Activated CD8-positive, alpha-beta memory T cell treated with anti-CD3 and anti-CD28 coated beads for 1 hour (primary cell): ENCODE measurements at places on chromosomes 7 and 10.

GRCh38 chr7:520503-521161 lies 986 bp upstream of the PDGFA start:
- no peak for DNase-seq

DNA sequence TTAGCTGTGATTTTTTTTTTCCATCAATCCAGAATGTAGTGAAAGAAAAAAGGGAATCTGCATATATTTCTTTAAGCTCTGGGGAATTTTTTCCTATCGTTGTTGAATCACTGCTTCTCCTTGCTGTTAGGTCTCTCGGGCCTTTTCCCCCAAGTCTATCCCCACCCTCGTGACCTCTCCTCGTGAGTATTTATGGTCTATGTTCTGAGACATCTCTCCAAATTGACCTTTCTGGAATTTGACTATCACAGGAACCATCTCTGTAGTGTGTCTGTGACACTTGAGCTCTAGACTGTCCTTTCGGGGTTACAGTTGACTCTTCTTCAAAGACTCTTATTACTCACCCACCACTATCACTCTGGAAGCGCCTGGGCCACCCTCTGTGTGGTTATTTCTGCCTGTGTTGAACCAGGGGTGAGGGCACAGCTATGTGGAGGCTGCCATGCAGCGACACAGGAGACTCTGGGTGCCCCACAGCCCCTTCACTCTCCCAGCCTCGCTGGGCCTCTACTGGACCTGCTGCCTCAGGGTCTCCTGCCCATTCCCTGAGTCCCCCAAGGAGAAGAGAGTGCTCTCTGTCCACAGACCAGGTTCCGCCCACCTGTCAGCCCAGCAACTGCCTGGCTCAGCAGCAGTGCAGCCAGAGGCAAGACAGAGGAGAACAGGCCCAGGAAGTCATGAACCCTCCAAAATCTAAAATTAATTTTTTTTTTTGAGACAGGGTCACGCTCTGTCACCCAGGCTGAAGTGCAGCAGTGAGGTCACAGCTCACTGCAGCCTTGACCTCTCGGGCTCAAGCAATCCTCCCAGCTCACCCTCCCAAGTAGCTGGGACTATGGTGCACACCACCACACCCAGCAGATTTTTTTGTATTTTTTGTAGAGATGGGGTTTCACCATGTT lies 45.7 kb upstream of the PTPRN2 start:
- DNase-seq, result no peak

- DNase-seq, result no peak
Observed at GRCh38 chr10:106795619-106796018, 368.9 kb downstream of the SORCS1 start.

DNA sequence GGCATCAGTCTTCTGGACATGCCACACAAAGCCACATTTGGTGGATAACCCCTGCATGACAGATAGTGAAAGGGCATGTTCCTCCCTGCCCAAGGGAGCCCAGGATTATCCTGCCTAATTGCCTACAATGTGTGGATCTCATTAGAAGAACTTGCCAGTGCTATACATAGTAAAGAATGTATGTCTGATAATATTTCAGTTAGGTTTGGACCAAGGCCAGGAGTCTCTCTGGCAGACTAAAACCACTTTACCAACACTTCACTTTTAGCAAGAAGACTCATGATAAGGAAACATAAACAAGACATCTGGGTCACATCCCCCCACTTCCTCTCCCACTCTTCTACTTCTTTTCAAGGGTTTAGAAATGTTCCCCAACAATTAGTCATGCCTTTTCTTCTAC lies 196.7 kb downstream of the MTERF1 start:
- no peak for DNase-seq

GRCh38 chr10:91562839-91563581 lies 69.9 kb downstream of the PPP1R3C start:
- DNase-seq, result no peak

DNA sequence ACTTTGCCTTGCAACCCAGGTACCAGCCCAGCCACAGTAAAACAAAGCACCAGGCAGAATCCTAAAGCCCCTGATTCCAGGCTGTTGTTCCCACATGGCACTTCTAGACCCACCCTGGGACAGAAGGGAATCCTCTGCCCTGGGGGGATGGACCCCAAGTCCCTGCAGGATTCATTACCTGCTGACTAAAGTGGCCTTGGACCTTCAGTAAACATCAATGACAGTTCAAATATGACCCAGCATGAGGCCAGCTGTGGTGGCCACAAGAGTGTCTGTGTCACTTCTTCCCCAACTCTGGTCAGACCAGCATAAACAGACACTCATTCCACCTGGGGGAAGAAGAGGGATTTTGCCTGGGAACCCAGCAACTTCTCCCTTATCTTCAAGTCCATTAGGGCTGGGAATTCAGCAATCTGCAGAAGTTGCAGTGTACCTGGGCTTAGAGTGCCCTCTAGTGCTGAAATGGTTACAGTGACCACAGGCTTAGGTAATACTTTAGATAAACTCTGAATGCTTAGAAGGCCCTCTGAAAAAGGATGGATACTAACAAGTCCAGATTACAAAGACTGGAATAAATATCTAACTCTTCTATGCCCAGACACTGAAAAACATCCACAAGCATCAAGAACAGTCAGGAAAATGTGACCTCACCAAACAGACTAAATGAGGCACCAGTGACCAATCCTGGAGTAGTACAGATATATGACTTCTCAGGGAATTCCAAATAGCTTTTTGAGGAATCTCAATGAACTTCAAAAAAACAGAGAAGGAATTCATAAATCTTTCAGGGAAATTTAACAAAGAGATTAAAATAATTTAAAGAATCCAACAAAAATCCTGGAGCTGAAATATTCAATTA lies 108.5 kb upstream of the TMEM168 start:
- peak; percentile 3 for DNase-seq

GRCh38 chr7:124781418-124781817 lies 15.8 kb upstream of the GPR37 start:
- no peak for DNase-seq

DNA sequence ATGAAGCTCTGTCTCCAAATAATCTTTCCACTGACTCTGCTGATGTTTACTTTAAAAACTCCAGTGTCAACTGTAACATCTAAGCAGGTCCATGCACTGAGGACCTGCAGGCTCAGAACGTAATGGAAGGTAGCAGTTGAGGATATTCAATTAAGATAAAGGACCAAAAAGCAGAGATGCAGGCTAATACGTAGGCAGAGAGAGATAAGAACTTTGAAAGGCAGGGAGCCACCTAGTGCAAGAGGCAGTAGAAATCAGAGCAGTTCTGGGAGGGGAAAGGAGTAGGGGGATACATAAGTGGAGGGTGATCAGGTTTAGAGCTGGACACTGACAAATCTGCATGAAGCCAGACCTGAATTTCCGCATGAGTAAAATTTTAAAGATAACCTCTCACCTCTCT lies 114.5 kb upstream of the POM121L12 start:
- DNase-seq, result no peak

GRCh38 chr7:22268884-22269421 lies 88.0 kb downstream of the RAPGEF5 start:
- no peak for DNase-seq

- no peak for DNase-seq
Observed at GRCh38 chr10:53624722-53625121, 852.1 kb upstream of the MBL2 start.
